ENCODE measurements at places on chromosomes 2 and 18.

- no peak for DNase-seq
These were observed 6.4 kb downstream of the ERLEC1 start for GRCh38 chr2:53793261-53793660.

- DNase-seq, result no peak
These were observed 210.6 kb downstream of the TMEM247 start for GRCh38 chr2:46689993-46690392.

- no peak for DNase-seq
These were observed 1.0 kb upstream of the PUM2 start for GRCh38 chr2:20351555-20352229.

DNA sequence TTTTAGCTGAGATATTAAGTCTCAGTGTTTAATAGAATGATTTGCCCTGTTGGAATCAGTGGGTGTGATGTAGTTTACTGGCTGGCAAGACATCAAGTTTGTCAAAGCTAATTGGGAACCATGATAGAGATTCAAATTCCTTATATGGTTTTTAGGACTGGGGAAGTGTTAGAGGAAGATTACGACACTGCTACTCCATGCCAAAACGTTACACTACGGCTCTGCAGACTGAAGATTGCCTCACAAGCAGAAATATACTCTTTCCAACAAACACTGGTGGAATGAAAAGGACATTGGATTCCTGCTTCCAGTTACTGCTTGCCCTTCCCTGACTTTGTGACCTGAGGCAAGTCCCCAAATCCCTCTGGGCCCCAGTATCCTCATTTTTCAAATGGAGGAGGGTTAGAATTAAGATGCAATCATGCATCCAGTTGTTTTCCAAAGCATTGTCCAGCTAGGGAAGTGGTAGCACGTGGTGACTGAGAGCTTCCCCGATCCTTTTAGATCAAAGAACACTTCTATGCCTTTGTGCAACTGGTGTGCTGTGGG, 147.6 kb downstream of the CDC42EP3 start:
- no peak for DNase-seq

DNA sequence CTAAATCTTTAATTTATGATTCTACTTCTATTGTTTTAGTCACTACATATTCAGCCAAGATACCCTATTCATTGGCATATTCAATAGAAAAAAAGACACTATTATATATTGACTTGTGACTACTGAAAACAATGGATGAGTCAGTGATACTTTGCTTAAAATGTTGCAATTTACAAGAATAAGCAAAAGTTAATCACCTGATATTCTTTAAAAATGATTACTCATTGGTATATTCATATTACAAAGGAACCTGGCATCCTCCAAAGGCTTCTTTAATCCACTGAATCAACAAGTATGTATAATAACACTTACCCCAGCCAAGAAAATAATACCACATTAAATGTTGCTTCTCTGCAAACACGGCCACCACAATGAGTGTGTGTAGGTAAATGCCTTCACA, 87.8 kb downstream of the CALCRL start:
- DNase-seq, result no peak

DNA sequence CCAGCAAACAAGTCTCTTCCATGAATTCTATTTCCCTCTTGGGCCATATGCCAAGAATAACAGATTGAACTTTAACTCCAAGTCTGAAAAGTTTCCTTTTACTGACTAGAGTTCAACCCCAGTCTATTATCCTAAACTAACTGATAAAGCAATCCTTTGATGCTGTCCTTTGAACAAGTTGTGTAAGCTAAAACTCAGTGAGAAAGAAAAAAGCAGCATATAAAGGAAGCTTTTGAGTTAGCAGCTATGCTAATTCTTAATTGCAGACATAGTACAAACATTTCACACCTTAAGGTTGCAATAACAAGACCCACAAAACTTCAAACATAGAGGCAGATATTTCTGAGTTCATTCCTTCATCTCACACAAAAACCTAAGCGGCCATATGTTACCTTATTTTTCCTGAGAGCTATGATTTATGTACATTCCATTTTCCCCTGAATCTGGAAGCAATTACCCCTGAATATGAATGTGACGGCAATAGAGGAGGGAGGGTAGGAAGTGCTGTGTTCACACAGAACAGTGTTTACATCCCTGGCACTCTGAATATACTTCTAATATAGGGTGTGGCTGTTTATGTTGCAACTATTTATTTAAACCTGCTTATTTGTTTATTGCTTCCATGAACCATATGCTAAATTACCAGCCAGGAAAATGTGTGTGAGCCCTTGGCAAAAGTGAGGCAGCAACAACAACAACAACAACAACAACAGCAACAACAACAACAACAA, 180.6 kb downstream of the IRS1 start:
- DNase-seq, result no peak

DNA sequence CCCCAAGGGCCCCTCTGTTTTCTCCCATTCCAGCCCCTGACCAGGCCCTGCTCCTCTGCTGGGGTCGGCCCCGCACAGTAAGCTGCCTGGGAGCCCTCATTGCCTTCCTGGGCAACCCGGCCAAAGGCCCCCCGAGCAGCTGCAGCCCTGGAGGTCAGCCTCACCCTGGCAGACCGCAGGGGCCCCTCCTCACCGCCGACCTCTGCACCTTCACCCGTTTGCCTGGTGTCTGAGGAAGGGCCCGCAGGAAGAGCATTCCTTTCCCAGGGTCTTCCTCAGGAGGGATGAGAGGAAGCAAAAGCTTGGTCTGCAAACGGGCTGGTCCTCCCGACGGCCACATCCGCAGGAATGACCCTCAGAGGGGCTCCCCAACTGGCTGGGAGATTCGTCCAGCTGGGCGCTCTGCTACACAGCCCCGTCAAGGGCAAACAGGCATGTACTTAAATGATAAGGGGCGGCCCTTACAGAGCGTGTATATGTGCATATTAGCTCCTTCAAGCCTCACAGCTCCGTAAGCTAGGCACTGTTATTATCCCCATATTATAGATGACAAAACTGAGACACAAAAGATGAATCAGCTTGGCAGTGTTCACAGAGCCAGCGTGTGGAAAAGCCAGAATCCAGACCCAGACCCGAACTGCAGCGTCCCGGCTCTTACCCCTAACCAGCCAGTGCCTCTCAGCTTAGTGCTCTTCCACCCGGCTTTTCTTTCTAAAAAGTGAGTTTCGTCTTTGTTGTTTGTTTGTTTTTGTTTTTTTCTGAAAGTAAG, 52.8 kb downstream of the SLC4A1AP start:
- DNase-seq, result no peak

DNA sequence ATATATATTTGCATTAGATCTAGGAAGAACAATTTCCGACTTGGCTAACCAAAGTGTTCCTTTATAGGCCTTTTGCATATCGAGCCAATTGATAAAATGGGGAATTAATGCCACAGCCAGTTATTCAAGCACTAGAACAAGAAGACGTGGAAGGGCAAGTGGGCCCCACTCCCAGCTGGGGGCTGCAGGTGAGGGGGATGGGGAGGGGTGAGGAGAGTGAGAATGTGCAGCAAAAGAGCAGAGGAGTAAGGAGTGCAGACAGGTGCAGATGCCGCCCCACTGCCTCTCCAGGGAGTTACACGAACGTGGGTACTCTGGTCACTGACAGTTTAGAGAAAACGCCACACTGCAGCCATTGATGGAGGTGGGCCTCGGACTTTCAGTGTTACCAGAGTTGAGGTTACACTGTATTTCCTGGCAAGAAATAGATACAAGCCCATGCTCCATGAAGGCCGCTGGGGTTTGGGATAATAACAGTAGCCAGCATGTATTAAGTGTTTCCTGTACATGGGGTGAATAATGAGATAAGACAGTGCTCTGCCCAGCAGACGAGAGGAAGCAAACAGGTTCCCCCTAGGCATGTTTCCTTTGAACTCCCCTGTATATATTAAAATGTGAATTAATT, 40.9 kb downstream of the GORASP2 start:
- no peak for DNase-seq

DNA sequence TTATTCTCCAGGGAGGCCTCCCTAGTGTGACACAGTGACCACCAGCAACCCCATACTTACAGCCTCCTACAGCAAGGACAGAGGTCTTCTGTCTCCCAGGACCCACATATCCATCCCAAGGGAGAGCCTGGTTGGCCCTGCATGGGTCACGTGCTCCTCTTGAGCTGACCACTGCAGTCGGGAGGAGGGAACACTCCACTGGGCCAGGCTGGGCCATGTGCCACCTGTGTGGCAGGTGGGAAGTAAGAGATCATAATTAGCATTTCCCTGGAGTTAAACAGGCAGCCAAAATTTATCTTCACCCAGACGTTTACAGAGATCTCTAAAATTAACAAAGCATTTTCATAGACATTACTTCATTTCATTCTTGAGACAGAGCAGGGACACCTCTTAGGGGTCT, 33.4 kb upstream of the MLPH start:
- no peak for DNase-seq

DNA sequence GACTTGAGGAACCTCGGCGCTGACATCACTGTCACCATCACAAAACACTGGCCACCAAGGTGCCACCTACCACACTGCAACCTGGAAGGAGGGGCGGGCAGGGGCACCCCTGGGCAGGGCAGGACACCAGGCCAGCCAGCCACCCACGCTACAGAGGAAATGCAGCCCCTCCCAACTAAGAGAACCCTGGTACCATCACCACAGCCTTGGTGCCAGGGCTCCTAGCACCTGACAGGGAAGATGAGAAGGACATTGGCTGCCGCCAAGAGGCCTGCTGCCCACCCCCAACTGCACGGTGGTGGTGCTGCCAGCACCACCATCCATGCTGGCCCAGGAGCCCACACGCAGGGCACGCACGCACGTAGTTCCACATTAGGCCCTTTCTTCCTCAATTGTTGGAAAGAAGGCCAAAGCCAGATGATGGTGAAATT, 88.7 kb downstream of the HDAC4 start:
- no peak for DNase-seq

- DNase-seq, result no peak
These were observed 232.5 kb upstream of the FN1 start for GRCh38 chr2:215668378-215668775.

DNA sequence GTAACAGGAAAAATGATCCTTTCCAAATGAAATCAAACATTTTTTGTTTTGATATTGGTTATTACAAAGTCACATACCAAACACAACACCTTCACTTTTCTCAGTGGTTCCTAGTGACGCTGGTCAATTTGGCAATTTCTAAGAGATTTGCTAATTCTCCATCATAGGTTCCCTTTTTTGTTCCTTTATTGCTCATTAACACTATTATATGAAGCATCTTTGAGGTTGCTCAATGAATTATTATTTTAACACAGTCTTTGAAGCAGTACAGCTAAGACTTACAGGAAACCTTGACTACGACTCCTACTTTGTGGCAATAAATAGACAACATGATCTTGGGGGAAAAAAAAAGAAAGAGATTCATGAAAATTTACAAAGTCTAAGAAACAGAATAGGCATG, 152.2 kb upstream of the VRK2 start:
- DNase-seq, result no peak

GRCh38 chr2:58035352-58035751, 11.3 kb upstream of the VRK2 start:
- DNase-seq, result no peak

DNA sequence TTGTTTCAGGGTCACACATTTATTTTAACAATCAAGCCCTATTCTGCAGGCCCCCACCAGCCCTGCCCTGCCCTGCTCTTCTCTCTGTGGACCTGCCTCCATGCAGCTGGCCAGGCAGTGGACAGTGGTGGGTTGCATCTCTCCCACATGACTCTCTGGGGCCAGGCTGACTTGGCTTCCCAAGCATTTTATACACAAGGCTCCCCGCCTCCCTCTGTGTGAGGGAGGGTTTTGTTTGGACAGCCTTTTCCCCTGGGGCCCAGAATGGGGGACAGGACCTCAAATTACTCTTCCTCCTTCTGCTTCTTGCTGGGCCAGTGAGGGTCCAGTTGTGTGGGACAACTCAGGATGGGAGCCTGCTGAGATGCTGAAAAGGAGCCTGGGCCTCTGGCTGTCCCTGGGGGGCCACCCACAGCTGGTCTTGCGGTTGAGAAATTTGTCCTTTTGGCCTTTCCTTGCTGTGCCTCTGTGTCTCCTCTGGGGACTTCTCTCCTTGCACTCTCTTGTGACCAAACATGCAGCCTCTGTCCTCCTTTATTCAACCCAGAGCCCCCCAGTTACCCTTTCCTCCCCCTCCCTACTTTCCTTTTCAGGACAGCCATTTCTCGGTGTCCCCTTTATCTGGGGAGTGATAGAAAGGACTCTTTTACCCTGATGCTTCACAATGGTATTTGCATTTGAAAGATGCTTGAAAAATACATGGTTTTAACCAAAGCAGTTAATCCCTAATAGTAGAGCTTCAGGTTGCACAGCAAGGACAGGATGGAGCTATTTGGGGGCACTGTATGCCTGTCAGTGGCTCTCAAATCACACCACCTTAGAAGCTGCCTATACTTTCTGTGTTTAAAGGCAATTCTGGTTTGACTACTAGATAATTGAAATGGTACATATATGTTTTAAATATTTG, 151.1 kb downstream of the FHOD3 start:
- DNase-seq, result no peak

DNA sequence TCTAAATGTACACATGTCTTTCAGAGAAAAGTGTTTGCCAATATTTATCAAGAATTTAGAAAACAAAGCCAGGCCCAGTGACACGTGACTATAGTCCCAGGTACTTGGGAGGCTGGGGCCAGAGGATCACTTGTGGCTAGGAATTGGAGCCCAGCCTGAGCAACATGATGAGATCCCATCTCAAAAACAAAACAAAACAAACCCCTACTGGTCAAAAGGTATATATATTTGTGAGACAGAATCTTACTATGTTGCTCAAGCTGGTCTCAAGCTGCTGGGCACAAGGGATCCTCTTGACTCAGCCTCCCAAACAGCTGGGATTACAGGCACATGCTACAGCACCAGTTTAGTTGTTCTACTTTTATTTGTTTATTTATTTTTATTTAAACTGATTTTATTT, 79.2 kb downstream of the ZDBF2 start:
- DNase-seq, result no peak

DNA sequence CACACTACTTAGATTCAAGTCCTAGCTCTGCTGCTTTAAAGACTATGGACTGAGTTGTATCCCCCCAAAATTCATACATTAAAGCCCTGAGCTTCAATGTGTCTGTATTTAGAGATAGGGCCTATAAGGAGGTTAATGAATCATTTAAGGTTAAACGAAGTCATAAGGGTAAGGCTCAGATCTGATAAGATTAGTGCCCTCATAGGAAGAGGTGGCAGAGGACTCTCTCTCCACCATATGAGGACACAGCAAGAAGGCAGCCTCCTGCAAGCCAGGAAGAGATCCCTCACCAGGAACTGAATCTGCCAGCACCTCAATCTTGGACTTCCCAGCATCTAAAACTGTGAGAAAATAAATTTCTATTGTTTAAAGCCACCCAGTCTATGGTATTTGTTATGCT, 3.1 kb upstream of the CYTIP start:
- no peak for DNase-seq

GRCh38 chr18:8368512-8369217, 240.6 kb upstream of the RAB12 start:
- DNase-seq, result no peak
